ENCODE measurements at places on chromosomes 2 and 18. TPM values are rescaled to one million over a fixed set of nuclear protein-coding genes. Genes with fewer than 3 reads are reported as not detected.

DNA sequence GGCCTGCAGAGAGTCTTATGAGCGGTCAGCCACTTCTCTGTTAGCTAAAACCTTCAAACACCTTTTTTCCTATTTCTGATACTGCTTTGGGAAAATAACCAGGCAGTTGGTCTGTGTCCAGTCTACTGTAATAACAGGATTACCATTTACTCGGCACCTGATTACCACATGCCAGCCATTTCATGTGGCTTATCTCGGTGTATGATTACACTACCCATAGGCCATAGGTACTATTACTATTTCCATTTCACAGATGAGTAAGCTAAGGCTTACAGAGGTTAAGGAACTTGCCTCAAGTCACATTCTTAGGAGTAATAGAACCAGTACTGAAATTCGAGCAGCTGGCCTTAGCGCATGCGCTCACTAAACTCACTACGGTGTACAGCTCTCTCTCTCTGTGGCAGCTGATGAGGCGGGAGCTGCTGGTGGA lies 147.2 kb upstream of the L3MBTL4 start:
- no peak for DNase-seq

DNA sequence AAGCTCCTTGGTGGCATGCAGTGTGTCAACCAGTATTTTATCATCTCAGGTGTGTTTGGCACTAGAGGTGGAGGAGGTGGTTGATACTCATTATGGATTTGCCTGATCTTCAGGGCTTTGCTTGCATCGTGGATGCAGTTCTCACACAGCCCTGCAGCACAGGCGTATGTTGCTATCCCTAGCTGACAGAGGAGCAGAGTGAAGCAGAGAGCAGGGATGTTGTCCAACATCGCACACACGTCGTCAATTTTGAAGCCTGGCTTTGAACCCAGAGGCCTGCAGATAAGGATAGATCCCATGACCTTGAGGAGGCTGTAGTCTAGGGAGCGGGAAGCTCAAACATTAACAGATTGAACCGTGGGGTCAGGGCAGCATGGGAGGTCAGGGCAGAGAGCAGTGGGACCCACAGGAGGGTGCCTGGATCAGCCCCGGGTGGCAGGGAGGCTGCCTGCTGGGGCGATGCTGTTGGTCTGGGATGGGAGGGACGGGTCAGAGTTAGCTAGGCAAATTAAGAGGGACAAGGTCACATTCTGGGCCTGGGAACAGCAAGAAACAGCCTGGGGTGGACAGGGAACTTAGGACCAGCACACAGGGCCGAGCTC lies 4.2 kb downstream of the RNF144A start:
- no peak for DNase-seq

DNA sequence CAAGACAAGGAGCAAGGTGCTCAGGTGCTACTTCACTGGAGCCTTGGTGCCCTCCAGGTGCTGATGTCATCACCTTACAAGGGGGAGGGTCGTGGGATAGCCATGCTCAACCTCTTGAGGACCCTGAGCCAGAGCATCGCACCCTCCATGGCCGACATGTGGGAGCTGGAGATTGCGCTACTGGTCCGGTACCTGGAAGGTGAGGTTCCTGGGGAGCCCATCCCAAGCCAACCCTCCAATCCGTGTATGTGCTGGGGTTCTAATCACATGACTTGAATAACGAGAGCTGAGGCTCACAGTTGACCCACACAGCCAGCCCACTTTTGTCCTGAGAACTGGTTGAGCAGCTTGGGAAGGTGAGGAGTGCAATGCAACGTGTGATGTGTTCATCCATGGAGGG lies 25.9 kb downstream of the MROH2A start:
- DNase-seq, result no peak

GRCh38 chr2:157194844-157195243 lies 62.7 kb upstream of the GALNT5 start:
- no peak for DNase-seq

XRCC5 gene
- total RNA-seq, result 544 TPM

REG1B gene
- not detected for total RNA-seq

Measured in activated CD8-positive, alpha-beta T cell treated with anti-CD3 and anti-CD28 coated beads for 36 hours (primary cell).